ENCODE measurements at places on chromosomes 13 and 19. TPM values are rescaled to one million over a fixed set of nuclear protein-coding genes. Genes with fewer than 3 reads are reported as not detected.
A peak's percentile ranks its signal among the peaks of the same experiment; 100 is the strongest.

Gene TSKS
- total RNA-seq, result not detected

Gene RPS28
- 901 TPM for total RNA-seq

Gene FXYD3
- not detected for total RNA-seq

Gene ONECUT3
- not detected for total RNA-seq

Gene C5AR1
- total RNA-seq, result not detected

Gene TMEM190
- total RNA-seq, result not detected

Gene IRGQ
- 24.6 TPM for total RNA-seq

- DNase-seq, result no peak
These were observed 6.2 kb downstream of the MYO1F start for GRCh38 chr19:8571006-8571411.

- peak; percentile 17 for DNase-seq
These were observed 187.5 kb upstream of the GPC6 start for GRCh38 chr13:93039131-93039530.

DNA sequence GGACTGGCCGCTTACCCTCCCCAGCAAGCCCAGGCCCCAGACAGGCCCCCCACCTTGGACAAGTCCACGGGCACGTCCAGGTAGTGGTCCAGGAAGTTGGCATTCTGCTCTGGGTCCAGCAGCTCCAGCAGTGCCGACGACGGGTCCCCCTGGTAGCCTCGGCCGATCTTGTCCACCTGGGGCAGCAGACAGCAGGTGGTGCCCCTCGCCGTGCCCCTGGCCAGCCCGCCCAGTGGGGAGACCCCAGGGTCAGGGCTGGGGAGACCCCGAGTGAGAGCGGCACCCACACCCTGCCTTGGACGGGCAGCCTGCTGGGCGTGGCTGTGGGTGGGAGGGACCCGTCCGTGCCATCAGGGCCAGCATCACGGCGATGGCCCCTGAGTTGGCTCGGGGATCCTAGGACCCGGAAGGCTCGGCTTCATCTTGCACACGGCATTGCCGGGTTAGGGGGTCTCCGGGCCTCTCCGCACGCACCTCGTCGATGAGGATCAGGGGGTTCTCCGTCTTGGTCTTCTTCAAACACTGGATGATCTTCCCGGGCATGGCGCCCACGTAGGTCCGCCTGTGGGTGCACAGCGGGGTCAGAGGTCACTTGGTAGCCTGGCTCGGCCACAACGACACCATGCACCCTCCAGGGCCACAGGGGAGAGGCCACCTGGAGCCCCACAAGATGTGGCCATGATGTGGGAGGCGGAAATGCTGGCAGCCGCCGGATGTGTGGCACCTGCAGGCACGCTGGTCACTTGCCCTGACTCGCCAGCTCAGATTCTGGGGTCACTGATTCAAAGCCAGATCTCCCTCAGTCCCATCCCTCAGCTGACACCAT, 6.3 kb downstream of the RPL36 start:
- DNase-seq, result no peak

DNA sequence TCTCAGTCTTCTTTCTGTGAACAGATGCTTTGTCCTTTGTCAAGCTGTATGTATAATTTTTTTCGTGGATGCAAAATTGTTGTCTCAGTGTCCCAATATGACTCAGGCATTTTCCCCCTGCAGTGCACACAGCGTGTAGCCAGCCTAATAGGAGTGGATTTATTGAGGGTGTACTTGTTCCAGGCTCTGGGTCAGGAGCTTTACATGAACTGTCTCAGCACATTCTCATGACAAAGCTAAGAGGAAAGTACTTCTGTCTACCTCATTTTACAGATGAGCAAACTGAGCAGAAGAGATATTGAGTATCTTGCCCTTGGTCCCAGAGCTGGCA, 50.8 kb downstream of the STK24 start:
- no peak for DNase-seq

DNA sequence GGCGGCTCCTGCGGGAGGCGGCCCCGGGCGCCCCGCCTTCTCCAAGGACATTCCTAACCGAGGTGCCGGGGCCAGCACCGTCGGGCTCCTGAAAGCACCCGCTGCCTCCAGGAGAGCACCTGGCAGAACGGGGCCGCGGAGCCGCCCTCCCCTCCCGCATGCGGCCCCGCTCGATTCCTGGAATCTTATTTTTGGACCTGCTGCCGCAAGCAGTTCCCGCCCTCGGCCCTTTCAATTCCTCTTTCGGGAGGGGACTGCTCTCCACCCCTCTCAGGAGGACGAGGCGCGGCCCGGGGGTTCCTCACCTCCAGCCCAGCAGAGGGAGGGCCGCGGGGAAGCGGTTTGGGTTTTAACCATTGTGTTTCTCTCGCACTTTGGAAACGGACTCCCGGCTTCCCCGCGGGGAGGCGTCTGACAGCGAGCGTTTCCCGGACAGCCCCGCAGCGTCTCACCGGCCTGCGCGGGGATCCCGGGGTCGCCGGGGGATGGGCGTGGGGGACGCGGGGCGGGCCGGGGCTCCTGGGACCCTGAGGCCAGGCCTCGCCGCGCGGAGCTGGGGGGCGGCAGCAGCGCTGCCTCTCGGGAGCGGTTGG, 849 bp downstream of the GAS6 start:
- no peak for DNase-seq

GRCh38 chr13:40922437-40923040, 96.6 kb downstream of the ELF1 start:
- peak; percentile 3 for DNase-seq

GRCh38 chr13:94455414-94455813, 24.1 kb downstream of the DCT start:
- DNase-seq, result no peak

GRCh38 chr13:92602560-92602959, 624.0 kb upstream of the GPC6 start:
- no peak for DNase-seq

DNA sequence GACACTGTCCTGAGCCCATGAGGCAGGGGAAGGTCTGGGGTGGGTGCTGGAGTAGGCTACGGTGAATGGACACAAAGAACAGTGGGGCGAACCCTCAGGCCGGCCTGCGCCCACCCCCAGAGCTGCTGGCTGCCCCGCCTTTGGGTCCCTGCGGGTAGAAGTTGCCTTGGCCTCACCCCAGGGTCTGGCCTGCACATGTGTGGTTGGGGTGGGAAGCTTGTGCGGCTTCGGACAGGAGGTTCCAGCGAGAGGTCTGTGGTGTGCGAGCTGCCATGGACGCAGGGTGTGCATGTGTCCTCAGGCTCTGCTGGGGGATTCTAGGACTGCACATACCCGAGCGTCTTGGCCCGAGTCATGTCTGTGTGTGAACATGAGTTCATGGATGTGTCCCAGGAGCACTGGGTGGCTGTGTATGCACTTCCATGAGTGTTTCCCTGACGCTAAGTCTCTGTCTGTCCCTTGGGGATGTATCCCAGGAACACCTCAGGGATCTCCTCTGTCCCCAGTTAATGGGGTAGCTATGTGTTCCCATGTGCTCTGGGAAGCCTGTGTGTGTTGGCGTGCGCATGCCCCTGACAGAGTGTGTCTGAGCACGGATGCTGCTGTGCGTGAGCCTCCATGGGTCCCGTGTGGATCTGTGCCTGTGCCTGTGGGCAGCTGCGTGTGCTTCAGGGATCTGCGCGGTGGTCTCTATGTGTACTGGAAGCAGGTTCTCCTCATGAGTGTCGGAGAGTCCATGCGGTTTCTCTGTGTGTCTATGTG, 20.8 kb upstream of the POU2F2 start:
- no peak for DNase-seq

DNA sequence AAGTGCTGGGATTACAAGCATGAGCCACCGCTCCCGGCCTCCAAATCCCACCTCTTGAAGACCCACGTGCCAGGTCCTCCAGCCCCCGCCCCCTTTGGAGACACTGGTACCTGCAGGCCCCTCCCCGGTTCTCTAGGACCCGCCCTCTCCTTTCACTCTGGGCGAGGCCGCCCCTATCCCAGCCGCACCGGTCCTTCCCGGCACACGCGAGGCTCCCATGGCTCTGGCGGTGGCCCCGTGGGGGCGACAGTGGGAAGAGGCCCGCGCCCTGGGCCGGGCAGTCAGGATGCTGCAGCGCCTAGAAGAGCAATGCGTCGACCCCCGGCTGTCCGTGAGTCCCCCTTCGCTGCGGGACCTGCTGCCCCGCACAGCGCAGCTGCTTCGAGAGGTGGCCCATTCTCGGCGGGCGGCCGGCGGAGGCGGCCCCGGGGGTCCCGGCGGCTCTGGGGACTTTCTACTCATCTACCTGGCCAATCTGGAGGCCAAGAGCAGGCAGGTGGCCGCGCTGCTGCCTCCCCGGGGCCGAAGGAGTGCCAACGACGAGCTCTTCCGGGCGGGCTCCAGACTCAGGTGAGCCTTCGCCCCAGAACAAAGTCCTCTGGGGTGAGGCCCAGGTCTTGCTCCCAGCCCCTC, at the start of gene CBLC:
Gene CBLC (plus strand): TSS at position 176 of the 633 bp plus-strand sequence. CDS start 42 bp downstream, at position 218.
- no peak for DNase-seq

DNA sequence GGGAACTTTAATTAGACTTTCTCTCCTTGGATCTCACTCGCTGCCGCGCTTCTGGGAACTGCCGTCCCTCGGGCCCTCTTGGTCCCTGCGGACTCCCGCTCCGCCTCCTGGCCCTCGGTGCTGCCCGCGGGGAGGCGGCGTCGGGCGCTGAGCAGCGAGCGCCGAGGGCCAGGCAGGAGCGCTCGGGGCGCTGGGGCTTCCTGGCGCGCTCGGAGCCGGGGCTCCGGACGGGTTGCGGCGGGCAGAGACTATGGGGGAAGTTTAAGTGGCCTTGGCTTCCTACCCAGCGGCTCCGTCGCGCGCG, 704 bp downstream of the CHST8 start:
- peak; percentile 41 for DNase-seq

GRCh38 chr13:88246239-88246638, 575.1 kb downstream of the SLITRK5 start:
- DNase-seq, result peak; percentile 9

- no peak for DNase-seq
These were observed 81.4 kb downstream of the IRS2 start for GRCh38 chr13:109704771-109705635.

DNA sequence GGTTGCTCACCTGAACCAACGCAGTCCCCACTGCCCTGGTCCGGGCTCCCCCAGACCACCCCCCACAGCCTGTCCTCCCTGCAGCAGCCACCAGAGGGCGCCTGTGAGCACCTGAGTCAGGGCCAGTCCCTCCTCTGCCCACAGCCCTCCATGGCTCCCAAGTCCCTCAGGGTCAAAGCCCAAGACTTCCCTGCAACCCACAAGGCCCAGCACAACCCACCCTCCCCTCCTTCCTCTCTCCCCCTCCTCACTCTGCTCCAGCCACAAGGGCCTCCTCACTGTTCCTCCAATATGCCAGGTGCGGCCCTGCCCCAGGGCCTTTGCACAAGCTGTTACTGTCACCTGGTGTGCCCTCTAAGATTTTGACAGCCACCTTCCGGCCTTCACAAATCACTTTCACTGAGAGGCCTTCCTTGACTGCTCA, 10.9 kb downstream of the GNA15 start:
- DNase-seq, result peak; percentile 39

GRCh38 chr19:5052515-5052914, 83.6 kb downstream of the KDM4B start:
- no peak for DNase-seq

DNA sequence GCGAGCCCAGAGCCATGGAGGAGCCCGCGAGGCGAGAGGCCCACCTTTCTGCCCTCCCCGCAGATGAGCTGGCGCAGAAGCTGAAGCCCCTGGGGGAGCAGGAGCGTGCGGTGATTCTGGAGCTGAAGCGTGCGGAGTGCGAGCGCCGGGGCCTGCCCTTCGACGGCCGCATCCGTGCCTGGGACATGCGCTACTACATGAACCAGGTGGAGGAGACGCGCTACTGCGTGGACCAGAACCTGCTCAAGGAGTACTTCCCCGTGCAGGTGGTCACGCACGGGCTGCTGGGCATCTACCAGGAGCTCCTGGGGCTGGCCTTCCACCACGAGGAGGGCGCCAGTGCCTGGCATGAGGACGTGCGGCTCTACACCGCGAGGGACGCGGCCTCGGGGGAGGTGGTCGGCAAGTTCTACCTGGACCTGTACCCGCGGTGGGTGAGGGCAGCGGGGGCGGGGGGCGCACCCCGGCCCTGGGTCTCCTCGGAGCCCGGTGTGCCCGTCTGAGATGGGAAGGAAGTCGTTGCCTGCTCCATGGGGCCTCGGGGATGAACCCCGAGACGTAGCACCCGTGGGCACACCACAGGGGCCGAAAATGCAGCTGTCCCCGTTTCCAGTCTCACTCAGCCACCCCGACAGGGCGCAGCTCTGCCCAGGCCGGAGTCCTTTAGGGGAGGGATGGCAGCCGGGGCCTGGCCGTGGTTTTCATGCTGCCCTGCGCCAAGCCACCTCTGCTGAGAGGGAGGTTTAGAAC, 12.1 kb upstream of the ZNF554 start:
- no peak for DNase-seq

- DNase-seq, result no peak
These were observed 12.4 kb upstream of the NEK5 start for GRCh38 chr13:52141299-52141698.

DNA sequence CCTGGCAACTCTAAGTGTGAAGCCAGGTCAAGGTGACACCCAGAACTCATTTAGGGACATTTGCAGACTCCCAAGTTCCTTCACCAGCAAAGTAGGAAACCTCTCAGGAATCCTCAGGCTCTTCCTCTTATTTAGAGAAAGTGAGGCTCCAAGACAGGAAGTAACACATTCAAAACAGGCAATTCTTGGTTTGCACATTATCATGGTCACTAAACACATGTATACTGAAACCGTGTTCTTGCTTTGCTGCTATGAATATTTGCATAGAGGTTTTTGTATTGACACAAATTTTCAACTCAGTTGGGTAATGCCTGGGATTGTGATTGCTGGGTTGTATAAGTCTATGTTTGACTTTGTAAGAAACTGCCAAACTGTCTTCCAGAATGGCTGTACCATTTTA, 13.2 kb upstream of the URI1 start:
- DNase-seq, result no peak

GRCh38 chr19:30109565-30109964, 167.5 kb downstream of the URI1 start:
- DNase-seq, result no peak

- no peak for DNase-seq
These were observed 186.6 kb upstream of the TSHZ3 start for GRCh38 chr19:31535691-31536460.

- no peak for DNase-seq
These were observed 854.4 kb downstream of the PCDH9 start for GRCh38 chr13:66375756-66376155.

DNA sequence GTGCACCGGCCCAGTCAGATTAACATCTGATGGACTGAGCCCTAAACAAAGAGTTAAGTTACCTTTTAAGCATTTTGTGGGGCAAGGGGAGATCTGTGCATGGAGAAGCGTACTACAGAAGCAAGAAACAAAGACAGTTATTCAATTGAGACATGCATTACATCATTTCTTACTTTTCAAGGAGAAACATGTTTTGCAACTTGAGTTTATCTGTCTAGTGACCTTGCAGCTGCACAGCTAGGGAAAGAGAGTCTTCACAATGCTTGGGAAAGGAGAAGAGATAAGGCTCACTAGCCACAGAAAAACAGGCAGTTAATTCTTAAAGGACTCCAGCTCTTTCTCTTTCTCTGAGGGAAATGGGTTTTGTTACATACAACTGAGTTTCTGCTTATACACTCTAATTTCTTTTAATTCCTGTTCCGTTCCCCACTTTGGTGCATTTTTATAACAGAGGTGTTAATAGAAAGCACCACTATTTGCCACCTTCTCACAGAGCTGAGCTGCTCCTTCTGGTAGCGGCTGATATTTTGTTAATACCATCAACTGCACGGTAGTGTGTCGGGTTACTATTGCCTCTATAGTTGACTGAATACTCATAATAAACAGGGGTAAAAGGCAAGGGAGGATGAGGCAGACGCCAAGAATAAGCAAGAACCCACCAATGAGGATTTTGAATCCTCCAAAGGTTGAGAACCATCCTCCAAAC, 55.9 kb downstream of the ZNF431 start:
- DNase-seq, result no peak

All from SJCRH30 (cell line).